Glutamatergic neuron (in vitro differentiated cells): ENCODE measurements at places on chromosomes 12 and 14. TPM values are rescaled to one million over a fixed set of nuclear protein-coding genes. Genes with fewer than 3 reads are reported as not detected.

Gene HOXC10
- not detected for total RNA-seq

Gene LRRC9
- total RNA-seq: 1.3 TPM

Gene DPF3
- 13.7 TPM for total RNA-seq

Gene FAM161B
- total RNA-seq: 2.8 TPM

Gene CD69
- not detected for total RNA-seq

Gene IL22
- total RNA-seq: not detected

Gene COX8C
- total RNA-seq: not detected

Gene KTN1
- 108 TPM for total RNA-seq

Gene GPR65
- not detected for total RNA-seq

Gene PTCSC3
- total RNA-seq: not detected
